ENCODE measurements at places on chromosomes 6 and 20.

DNA sequence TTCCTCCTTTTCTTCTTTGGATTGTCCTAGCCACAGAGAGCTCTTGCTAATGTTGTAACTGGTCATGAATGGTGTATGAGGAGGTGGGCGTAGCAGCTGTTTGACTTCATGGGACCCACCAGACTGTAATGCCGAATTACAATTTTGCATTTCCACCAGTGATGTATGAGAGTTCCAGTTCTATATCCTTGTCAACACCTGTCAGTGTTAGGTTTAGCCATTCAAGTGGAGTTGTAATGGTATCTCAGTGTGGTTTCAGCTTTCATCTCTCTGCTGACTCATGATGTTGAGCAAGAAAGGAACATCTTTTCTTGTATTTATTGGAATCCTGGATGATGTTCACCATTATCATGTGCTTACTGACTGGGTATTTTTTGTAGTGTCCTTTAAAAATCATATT, 5.1 kb downstream of the IGF2R start:
- DNase-seq, result no peak

- DNase-seq, result no peak
Measured at GRCh38 chr6:93900142-93900541, 480.8 kb upstream of the EPHA7 start.

- DNase-seq, result no peak
Measured at GRCh38 chr20:16123623-16124022, 449.6 kb downstream of the KIF16B start.

- DNase-seq, result no peak
Measured at GRCh38 chr6:78925317-78925716, 58.0 kb downstream of the IRAK1BP1 start.

GRCh38 chr6:153183925-153184324, 52.8 kb upstream of the RGS17 start:
- DNase-seq, result no peak

DNA sequence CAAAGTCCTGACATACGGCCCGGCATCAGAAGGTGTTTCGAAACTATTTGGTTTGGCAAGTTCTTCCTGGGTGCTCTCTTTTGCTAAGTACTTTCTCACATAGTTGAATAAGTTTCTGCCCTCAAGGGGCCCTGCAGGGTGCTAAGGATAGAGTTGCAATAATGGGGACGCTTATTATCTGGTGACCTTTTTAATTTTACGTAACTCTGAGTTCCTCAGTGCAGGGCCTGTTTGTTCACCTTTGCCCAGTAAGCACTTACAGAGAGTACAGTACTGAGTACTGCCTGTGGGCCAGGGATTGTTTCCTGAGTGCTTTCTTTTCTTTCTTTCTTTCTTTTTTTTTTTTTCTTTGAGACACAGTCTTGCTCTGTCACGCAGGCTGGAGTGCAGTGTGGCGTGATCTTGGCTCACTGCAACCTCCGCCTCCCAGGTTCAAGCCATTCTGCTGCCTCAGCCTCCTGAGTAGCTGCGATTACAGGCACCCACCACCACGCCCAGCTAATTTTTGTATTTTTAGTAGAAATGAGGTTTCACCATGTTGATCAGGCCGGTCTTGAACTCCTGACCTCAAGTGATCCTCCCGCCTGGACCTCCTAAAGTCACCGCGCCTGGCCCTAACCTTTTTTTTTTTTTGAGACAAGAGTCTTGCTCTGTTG, 4.5 kb upstream of the PXMP4 start:
- DNase-seq, result no peak

DNA sequence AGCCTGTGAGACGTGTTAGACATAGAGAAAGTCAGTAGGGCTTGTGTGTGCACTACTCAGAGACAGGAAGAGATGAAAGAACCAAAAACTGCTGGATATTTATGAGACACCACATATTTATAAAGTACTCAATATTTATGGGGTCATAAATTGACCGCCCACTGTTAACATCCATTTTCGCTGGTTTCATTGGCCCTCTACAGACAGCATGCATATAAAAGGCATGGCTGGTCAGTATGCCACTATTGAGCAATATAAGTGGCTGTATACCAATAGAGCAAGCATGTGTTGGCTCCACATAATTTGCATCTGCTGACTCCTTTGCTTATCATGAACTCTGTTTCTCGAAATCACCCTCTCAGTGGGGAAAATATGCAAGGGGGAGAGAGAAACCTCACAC, 110.3 kb upstream of the BTN3A2 start:
- no peak for DNase-seq

- no peak for DNase-seq
Measured at GRCh38 chr6:122035173-122035572, 364.3 kb upstream of the HSF2 start.

- DNase-seq, result no peak
Measured at GRCh38 chr20:11980263-11980662, 62.6 kb downstream of the BTBD3 start.

DNA sequence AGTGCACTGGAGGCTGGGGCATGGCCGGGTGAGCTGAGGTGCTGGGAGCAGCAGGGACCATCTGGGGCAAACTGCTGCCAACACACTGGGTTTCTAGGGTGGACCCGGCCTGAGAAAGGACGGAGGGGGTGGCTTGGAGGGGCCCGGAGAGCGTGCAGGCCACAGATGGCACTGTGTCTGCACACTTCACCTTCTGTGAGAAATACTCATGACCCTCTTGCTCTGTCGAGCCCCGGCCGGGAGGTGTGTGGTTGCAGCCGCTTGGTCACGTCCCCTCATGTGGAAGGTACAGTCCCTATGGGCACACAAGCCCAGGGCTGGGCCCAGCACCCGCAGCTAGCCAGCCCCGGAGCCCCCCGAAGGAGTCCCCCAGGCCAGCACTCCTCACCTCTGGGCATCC, 59.7 kb downstream of the RBM38 start:
- DNase-seq, result no peak

GRCh38 chr20:50478162-50478990, 31.8 kb upstream of the PTPN1 start:
- DNase-seq, result peak; percentile 41

DNA sequence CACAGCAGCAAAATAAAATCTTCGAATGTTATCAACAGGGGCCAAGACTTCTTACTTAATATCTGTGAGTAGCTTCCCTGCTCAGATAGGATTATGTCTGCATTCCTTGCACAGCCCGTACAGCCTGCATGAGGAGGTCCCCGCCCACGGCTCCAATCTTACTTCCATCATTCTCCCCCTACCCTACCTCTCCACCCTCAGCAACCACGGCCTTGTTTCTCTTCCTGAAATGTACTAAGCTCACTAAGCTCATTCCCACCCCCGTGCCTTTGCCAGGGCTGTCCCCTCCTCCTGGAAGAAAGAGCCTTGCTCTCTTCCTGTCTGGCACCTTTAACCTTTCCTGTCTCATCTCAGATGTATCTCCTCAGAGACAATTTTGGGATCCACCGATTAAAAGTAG, 120.4 kb downstream of the BCAS1 start:
- DNase-seq, result no peak

DNA sequence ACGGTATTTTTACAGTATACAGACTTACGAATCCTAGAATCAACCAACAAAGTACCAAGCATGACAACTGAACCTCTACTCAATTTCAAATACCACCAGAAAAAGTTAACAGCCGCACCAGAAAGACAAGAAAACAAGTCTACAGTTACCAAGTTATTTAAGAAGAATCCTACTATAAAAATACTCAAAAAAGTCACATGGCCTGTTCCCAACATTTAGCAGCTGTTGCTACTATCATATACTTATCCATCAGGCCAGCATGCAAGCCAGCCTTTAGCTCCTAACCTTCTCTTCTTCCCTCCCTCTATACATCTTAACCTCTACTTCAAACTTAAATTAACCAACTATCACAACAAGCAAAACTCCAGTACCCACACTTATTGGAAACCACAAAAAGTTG, 1.9 kb downstream of the SYNCRIP start:
- DNase-seq, result no peak

GRCh38 chr20:10674684-10675449, 1.1 kb upstream of the JAG1 start:
- peak; percentile 86 for DNase-seq

DNA sequence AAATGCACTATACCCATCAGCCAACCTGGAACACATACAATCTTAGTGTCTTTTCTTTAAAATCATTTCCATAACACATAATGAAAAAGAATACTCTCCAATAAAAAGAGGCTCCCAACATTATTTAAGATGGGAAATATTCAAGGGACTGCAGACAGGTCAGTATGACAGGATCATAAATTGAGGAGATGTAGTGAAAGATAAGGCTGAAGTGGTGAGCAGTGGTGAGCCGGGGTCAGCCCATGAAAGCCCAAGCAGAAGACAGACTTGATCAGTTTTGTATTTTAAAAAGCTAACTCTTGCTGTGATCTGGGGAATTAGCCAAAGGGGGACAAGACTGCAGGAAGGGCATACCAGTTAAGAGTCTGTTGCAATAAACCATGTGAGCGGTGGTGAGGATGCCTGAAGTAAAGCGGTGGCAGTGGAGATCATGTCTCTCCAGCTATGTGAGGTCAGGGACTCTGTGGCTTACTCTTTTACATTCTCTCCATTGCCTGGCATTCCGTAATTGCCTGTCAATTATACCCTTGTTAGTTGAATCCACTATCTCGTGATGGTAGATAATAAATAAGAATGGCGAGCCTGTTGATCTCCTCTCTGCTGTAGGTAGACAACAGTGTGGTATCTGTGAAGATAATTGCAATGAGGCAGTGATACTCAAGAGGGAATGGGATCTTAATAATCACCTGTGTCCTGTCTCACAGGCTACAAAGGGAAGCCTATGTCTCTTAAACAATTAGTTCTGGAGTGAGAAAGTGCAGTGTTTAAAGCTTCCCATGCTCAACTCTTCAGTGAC, 97.4 kb downstream of the FILIP1 start:
- no peak for DNase-seq

- DNase-seq, result no peak
Measured at GRCh38 chr6:130908188-130908587, 81.0 kb downstream of the SMLR1 start.

DNA sequence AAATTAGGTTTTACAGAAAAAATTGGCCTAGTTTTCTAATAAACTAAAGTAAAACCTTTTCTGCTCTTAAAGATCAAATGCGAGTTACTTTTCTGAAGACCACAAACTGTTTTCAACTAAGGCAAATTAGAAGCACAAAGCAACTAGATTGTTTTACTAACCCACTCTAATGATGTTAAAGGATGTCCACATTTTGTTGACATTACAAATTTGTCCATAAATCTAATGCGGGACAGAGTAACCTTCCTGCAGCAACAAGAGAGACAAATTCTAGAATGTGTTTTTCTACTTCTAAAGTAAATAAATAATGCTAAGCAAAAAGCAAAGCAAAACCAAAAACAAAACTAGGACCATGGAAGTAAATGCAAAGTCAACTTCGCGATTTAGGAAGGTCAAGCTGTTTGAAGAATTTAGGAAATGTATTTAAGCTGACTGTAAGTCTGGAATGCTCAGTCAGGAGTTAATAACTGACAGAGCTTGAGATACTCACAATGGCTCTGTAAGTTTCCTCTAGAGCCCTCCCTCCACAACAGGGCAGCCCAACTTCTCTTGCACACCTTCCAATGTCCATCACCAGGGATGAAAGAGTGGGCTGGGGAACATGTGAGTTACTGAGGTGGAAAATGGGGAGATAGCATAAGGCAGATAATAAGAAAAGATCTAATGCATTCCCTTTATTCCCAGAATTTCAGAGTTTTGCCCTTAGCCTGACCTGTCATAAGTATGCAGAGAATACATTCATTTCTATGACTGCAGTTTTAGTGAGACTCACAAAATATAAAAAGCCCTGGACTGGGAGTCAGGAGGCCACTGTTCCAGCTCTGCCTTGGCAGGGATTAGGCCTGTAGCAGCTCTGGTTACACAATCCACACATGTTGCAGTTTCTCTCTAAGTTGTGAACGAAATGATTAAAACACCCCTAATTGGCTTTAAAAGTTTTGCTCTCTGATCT, 158.8 kb downstream of the FOXA2 start:
- DNase-seq, result peak; percentile 16

GRCh38 chr6:165999279-165999678, 168.4 kb downstream of the TBXT start:
- no peak for DNase-seq

Measured in eye (tissue), 1 donor.